Right lobe of liver (tissue), 6 donors: ENCODE measurements at places on chromosomes 7 and 10.

DNA sequence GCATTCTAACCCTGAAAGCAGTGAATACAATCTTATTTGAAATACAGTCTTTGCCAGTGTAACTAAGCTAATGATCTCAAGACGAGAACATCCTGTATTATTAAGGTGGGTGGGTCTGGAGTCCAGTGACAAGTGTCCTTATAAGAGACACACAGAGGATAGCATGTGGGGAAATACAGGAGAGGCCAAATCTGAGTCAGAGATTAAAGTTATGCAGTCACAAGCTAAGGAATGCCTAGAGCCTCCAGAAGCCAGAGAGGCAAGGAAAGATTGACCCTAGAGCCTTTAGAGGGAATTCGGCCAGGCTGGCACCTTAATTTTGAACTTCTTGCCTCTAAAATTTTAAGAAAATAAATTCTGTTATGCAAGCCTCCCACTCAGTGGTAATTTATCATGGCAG lies 87.5 kb upstream of the HGF start:
- DNase-seq = no peak

DNA sequence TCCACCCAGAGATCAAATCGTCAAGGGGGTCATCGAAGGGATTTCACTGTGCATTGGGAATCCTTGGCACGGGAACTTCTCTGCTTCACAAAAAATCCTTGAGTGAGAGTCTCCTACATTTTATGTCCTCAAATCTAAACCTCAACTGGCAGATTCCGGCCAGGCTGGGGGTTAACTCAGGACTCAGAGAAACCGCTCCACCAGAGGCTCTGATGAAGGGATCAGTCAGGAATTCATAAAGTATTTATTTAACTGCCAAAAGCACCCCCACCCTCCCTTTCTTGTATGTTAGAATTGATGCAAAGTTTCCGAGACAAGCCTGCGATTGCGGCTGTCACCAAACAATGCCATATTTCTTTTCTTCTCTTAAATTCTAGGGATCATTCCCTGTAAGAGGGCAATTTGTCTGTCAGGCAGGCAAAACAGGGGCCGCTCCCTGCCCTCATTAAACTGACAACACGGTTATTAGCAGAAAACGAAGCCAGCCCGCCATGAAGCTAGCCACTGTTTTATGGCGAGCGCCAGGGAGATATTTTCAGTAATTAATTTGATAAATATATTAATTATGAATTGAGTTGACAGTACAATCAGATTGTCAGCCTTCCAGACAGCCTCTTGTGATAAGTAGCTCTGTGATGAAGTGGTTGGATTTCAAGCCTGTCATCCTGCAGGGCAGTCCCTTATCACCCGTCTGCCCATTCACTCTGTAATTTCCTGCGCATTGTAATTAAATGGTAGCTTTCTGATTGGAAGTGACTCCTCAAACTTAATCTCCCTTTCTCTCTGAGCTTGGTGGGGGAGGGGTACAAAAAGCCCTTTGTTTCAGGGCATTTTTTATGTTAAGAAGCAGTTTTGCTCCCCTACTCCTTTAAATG lies 153.0 kb upstream of the GPR26 start:
- no peak for DNase-seq

DNA sequence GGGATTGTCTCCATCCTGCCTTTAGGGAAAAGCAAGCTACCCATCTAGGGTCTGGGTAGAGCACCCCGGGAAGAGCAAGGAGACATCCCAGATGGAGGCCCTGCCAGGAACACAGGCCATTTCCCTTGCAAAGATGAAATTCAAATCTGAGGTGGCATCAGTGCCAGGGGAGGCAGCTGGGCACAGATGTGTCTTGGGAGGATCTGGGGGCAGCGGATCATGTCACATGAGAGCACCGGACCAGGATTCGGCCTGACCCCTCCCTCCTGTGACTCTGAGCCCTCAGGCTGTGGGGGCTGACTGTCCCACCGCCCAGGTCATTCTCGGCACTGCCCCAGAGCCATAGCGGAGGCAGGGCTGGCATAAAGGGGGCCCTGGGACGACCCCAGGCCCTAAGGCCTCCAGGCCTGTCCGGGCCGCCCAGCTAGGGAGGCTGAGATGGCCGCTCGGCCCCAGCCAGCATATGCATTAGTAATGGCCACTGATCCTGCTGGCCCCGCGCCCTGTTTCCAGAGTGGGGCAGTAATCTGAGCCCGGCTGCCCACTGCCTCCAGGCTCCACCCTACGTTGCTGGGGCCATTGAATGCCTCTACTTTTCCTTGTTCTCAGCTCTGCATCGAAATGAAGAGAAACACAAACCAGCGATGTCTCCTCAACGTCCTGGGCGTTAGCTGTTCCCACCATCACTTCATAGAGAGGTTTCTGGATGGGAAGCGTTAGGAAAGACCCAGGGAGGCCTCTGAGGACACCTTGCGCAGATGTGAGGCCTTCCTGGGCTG lies 148.5 kb downstream of the UBE2H start:
- no peak for DNase-seq

DNA sequence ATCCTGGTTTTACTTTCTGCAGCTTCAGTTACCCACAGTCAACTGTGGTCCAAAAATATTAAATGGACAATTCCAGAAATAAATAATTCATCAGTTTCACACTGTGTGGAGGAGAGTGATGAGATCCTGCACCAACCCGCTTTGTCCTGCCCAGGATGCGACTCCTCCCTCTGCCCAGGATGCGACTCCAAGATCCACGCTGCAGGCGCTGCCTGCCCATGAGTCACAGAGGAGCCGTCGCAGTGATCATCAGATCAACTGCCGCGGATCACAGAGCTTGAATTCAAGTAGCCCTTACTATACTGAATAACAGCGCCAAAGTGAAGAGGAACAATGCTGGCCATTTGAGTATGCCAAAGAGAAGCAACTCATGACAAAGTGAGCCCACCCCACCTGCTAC lies 61.5 kb downstream of the GRB10 start:
- DNase-seq = no peak

GRCh38 chr7:118615-119391 lies 73.6 kb upstream of the FAM20C start:
- DNase-seq = no peak

GRCh38 chr10:70648427-70648826 lies 23.9 kb upstream of the ADAMTS14 start:
- no peak for DNase-seq

DNA sequence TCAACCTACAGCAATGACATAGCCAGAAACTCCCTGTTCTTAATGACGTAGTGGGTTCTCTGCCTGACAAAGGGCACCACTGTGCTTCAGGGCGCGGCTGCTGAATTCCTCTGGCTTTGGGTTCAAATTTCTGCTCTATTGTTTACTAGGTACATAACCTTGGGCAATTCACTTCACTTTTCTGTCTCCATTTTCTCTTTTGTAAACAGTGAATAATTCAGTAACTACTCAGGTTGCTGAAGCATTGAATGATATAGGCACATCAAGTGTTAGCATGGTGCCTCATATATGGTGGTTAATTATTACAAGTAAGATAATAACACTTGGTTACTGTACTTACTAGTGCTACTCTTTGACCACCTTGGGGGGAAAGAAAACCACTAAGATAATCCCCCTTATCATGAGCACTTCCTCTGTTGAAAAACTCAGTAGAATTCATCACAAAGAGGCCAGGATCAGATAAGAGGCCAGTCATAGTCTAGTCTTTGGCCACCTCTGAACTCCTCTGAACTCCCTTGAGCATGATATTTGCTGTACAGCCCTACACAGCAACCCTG lies 92.0 kb upstream of the AHR start:
- no peak for DNase-seq

- DNase-seq = no peak
These were observed 422.9 kb upstream of the MKI67 start for GRCh38 chr10:128549101-128549608.

- DNase-seq = no peak
These were observed 18.3 kb downstream of the UBE2D1 start for GRCh38 chr10:58352956-58353610.

DNA sequence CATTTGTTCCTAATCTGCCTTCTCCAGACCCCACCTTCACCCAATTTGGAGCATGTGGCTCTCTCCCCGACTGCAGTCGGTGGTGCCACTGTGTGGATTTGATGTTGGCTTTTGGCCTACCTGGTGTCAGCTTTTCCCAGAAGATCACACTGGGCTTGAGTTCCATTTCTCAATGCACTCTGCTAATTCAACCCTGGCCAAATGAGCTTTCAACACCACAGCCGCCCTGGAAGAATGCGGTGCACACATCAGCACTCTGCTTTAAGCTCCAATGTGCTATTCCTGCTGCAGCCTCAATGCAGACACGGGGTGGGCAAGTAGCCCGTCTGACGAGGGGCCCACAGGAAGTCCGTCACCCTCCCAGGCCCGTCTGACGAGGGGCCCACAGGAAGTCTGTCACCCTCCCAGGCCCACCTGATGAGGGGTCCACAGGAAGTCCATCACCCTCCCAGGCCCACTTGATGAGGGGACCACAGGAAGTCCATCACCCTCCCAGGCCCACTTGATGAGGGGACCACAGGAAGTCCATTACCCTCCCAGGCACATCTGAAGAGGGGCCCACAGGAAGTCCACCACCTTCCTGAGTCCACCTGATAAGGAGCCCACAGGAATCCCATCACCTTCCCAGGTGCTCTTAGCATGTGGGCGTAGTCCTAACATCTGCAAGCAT lies 64.4 kb downstream of the ASB13 start:
- peak; percentile 31 for DNase-seq

- no peak for DNase-seq
These were observed 197.6 kb upstream of the ZNF32 start for GRCh38 chr10:43846187-43846680.

DNA sequence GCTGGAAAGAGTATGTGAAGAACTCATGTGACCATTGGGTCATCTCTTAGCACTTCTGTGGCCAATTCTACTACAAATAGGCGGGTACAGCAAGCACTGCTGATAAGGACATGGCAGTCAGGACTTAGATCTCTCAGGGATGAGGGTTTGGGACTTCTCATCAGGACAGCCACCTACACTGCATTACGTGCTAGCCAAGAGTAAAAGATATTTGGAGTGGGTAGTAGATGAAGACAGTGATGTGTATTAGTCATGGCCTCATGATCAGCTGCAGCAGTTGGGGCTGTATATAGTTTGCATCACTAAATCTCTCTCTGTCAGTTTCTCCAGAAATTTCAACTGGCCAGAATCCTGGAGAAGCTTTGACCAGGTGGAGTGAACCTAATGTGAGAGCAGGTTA lies 9.2 kb downstream of the TAS2R60 start:
- DNase-seq = no peak

DNA sequence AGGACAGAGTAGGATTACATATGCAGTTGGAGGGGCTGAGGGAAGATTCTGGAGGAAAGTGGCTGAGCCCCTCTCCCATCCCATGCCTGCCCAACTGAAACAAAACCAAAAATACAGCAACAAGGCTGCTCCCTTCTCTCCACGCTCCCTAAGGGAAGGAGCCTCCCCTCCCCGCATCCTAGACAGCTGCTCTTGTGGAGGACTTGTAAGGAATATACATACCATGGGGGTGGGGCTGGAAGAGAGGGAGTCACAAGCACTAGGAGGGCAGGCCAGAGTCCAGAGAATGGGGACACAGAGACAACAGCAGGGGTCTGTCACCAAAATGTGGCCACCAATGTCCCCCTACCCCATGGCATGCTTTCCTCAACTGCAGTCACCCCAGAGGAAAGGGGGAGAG lies 13.2 kb downstream of the LDB1 start:
- DNase-seq = no peak

- no peak for DNase-seq
These were observed 79.9 kb upstream of the SLC26A5 start for GRCh38 chr7:103525937-103526336.

DNA sequence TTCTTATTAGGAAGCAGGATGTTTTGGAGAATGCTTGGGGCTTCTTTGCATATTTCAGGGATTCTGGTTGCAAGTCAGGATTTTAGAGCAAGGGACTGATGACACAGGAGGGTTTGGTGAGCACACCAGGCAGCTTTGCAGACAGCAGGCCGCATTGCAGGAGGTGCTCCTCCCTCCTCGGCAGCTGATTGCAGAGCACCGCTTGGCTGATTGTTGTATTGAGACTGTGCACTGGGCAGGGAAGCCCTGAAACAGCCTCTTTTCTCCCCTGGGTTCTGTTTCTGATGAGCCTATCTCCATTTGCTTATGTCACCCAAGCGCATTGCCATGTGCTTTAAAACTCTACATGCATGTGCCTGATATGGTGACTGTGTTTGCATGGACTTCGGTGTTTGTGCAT lies 769.6 kb downstream of the GRID1 start:
- no peak for DNase-seq

DNA sequence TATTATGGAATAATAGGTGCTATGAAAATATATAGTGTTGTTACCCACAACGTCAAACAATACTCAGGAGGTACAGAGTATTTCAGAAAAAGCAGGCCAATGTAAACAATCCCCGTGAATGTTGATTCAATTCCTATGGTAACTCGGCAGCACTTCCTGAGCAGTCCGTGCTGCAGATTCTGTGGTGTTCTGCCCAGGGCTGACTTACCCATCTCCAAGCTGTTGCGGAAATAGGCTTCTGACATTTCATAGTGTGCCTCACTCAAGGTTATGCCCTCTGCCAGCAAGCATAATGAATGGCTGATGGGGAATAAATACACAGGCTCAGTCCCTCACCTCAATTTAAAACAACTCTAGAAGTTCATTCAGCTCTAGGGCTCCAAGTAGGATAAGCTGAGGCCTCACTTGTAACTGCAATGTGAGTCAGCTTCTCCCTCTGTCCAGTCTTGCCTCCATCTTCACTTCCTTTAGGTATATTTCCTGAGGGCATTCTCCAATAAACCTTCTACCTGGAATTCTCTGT lies 177.6 kb downstream of the GNAI1 start:
- no peak for DNase-seq

- no peak for DNase-seq
These were observed 14.4 kb upstream of the COL1A2 start for GRCh38 chr7:94380264-94380663.

DNA sequence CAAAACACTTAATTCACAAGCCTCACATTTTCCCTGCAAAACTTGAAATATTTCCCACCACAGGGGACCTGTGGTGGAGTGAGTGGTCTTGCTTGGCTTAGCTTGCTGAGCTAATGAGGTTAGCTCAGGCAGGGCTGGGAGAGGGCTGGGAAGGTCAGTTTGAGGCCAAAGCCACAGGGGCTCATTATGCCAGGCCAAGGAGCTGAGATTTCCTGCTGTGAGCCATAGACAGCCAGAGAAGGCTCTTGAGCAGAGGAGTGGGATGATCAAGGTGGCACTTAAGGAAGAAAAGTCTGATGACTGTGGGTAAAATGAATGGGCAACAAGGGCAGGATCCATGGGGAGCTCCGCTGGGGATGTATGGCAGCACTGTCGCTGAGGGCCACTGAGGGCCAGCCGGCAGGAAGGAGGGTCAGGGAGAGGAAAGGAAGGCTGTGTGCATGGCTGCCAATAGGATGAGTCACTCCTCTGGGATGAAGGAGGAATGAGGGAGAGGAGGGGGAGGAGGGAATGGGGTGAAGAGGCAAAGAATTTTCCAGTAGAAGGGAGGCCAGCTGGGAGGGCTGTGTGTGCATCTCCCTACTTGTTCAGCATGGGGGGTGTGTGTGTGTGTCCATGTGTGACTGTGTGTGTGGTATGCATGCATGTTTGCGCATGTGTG lies 18.7 kb upstream of the ZNF488 start:
- DNase-seq = no peak
